Kidney glomerular epithelial cell (primary cell): ENCODE measurements at places on chromosomes 7 and 10.
A peak's percentile ranks its signal among the peaks of the same experiment; 100 is the strongest.

- DNase-seq = peak; percentile 57
Measured at GRCh38 chr10:71964098-71964742, at the start of gene CHST3. Gene CHST3 (plus strand): TSS chr10:71964395. CDS start chr10:72005843, 41,448 bp downstream.

GRCh38 chr10:95260909-95261552 is 29.8 kb downstream of the PDLIM1 start:
- peak; percentile 56 for DNase-seq

- DNase-seq = no peak
Measured at GRCh38 chr7:30445770-30446169, 32.8 kb downstream of the NOD1 start.

DNA sequence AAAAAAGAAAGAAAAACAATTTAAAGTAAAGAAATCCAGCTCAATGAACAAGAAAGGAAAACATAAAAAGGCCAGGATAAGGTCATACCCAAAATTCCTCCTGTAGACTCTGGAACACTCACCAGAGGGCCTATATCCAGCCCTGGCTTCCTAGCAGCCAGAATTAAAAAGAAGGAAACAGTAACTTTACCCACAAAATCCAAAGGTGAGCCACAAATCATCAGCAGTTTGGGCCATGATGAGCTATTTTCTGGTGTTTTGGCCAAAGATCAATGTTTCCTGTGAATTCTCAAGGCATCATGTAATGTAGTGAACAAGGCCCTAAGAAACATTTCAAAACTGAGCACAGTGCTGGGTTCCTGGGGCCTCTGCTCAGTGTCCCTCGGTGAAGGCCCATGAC is 87.8 kb downstream of the LARP4B start:
- DNase-seq = peak; percentile 63

GRCh38 chr7:91320366-91321078 is 56.3 kb downstream of the FZD1 start:
- no peak for DNase-seq

DNA sequence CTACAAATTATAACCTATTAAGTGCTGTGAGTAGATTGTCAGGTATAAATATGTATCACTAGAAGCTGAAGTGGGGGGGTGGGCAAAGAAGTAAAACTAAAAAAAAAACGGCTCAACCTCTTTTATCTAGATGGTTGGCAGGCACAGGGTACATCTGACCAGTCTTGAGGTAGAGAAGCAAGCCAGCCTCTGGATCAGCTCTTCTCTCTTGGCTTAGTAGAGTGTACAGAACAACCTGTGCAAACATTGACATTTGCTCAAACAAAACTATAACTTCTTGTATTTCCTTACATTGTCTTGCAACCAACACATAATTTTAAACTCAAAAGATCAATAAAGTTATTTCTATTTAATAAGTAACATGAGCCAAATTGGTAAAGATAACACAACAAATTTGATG is 25.6 kb downstream of the DNA2 start:
- no peak for DNase-seq

GRCh38 chr7:116334555-116334954 is 124.2 kb downstream of the TES start:
- no peak for DNase-seq

GRCh38 chr7:30359957-30360356 is 75.6 kb downstream of the ZNRF2 start:
- no peak for DNase-seq

GRCh38 chr7:139180700-139181311 is 50.2 kb upstream of the UBN2 start:
- no peak for DNase-seq

- no peak for DNase-seq
Measured at GRCh38 chr10:33336582-33337325, 2.3 kb upstream of the NRP1 start.

- no peak for DNase-seq
Measured at GRCh38 chr7:17771901-17772408, 168.3 kb downstream of the SNX13 start.
